CD4-positive, alpha-beta memory T cell (primary cell): ENCODE measurements at places on chromosomes 12 and 14.

DNA sequence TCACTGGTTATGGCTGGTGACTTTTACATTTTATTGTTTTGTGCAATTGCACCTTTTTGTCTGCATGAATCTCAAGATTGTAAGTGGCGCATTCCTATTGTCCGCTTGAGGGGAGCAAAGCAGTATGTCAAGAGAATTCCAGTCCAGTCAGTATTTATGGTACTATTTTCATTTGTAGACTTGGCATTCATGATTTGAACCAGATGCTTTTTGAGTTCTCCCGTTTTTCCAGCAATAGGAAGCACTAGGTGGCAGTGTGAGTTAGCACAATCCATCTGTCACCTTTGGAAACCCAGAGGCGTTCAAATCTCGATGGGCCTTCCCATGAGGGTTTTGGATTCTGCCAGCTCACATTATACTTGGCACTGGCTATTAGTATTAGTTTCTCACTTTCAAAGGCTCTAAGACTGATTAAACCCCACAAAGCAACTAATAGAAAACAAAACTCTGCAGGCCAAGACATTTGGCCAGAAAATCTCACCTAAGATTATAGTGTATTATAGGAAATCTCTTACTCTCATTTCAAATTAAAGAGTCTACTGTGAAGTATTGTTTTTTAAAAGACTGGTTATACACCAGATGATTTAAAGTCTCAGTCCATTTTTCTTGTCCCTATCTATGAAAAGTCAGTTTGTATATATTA, 2.2 kb downstream of the DACT1 start:
- no peak for DNase-seq

DNA sequence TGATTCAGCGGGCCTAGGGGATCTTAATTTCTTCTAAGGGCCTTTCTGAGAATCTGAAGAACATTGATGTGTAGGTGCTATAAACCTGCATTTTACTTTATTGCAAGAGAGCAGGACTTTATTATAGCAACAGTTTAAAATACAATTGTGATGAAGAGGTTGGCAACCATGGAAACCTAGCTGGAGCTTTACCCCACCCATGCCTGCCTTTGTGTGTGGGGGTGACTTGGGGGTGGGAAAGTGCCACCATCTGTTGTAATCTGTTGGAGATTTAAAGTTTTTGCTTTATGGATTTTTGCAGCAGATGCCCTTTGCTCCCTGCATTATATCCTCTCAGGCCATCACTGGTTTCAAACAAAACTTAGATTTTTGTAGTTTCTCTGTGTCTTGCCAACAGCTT, 64.6 kb downstream of the ATG14 start:
- DNase-seq: no peak

- DNase-seq: no peak
Measured at GRCh38 chr12:114783089-114783618, 99.2 kb upstream of the TBX3 start.

- no peak for DNase-seq
Measured at GRCh38 chr12:60494244-60494643, 898.4 kb downstream of the SLC16A7 start.

DNA sequence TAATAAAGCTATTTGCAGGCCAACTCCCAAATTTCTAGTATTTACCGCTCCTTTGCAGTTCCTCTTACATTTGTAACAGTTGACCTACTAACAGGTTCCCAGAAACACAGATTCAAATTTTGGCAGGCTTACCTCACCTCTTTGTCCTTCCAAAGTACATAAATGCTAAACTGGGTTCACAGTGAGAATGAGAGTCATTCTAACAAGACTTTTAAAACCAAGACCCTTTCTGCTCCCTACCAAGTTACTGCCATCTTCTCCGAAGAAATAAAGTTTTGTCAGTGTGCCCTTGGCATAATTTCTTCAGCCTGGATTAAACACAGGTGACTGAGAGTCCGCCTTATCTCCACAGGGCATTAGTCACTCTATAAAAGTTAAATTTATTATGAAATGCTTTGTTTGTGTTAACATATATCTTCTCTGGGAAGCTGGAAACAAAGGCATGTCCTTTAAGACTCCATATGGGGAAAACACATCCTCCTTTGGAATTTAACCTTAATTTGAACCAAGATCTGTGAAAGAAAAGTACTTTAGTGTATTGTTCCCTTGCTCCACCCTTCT, 28.2 kb downstream of the FOXA1 start:
- DNase-seq: no peak

GRCh38 chr12:33000016-33000415, 103.4 kb upstream of the PKP2 start:
- no peak for DNase-seq

- DNase-seq: no peak
Measured at GRCh38 chr12:71107936-71108335, 49.9 kb downstream of the TSPAN8 start.

DNA sequence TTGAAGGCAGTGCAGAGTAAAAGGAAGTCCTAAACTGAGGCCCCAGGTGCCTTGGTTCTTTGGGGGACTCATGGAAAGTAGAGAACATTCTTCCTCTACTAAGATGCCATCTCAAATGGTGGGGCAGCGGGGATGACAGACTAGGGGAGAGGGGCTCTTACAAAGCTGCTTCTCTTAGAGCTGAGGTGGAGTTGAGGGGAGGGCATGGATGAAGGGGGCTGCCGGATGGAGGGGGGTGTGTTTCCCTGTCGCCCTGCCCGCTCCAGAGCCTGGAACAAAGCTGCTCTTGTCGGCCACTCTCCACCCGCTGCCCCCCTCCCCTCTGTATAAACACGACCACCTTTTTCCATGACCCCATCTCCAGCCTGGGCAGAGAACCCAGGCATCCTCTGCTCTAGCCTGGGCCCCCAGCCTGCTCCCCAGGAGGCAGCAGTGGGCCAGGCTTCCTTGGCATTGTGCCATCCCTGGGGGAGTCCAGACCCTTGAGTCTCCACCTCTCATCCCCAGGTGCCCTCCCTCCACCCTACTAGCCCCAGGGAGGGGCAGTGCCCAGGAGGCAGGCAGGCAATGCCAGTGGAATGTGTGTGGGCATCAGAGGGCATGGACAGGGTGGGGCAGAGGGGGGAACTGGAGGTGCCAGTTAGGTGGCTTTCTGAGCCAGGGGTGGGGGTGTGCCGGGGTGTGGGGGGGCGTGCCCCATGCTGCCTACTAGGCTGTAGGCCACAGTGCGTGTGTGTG, 1.7 kb downstream of the RARG start:
- DNase-seq: no peak

GRCh38 chr12:80101126-80101525, 1.8 kb downstream of the OTOGL start:
- DNase-seq: no peak

DNA sequence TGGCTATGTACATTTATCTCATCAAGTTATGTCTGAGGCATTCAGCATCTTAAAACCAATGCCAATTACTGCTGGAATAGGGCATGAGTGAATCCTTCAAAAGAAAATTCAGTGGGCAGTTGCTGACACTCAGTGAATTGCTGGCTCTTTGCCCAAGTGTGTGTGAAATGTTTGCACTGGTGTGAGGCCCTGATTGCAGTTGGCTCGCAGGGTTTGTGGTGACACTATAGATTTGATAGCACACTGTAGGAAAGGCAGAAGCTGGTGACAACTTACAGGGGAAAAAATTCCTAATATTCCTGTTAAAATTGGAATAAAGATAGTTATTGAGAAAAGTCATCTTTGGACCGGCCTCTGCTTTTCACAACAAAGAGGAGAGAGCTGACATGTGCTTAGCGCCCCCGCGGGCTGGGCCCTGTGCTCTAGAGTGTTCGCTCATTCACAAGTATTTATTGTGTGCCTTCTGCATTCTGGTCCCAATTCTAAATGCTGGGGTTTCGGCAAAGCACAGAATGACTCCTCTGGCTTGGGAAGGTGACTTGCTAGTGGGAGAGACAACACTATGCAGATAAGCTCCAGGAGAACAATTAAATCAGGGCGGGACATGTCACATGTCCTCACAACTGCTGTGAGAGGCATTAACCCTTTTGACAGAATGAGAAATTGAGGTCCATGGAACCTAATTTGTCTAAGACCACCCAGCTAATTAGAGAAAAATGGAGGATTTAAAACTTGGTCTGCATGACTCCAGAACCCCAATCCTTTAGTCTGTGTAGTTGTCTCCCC, 418.7 kb downstream of the NPAS3 start:
- DNase-seq: no peak

DNA sequence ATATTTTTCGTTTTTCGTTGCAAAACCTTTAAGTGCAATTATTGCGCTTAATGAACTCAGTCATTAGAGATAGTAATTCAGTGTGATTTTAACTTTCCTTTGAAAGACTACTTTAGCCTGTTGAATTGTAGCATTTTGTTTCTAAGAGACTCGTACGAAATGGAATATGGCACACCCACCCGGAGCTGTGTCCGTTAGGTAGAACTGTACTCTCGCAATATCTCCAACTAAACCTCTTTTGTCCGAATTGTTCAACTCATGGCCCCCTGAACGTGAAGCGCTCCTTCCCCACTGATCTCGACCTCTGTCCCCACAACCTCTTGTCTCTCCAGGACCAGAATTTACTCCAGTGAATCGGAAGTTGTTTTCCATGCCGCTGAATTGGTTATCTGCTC, 800 bp downstream of the PCNX4 start:
- no peak for DNase-seq

DNA sequence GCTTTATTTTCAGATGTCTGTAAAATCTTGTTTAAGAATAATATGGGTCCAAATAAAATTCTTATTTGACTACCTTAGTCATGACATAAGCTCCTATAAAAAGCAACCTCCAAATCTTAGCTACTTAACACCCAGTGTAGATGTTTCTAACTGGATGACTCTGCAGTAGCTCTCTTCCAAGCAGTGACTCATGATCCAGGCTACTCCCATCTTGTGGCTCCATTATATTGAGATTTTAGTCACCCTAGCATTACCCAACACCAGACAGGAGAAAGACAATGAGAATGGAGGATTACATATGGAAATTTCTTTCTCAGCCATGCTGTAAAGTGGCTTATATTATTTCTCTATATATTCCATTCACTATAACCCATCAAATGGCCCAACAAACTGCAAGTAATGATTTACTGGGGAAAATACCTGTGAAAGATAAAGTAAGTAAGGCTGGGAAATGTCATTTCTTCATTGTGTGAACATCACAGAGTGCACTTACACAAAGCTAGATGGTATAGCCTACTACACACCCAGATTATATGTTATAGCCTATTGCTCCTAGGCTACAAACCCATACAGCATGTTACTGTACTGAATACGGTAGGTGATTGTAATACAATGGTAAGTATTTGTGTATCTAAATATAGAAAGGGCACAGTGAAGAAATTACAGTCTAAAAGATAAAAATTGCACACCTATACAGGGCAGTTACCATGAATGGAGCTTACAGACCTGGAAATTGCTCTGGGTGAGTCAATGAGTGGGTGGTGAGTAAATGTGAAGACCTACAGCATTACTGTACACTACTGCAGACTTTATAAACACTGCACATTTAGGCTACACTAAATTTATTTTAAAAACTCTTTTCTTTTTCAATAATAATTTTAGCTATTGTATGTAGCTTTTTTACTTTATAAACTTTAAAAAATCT, 163.2 kb downstream of the DYRK2 start:
- DNase-seq: no peak

- DNase-seq: no peak
Measured at GRCh38 chr12:70741256-70741655, 104.0 kb upstream of the PTPRB start.

GRCh38 chr12:55925870-55926737, 1.6 kb downstream of the PYM1 start:
- DNase-seq: no peak

DNA sequence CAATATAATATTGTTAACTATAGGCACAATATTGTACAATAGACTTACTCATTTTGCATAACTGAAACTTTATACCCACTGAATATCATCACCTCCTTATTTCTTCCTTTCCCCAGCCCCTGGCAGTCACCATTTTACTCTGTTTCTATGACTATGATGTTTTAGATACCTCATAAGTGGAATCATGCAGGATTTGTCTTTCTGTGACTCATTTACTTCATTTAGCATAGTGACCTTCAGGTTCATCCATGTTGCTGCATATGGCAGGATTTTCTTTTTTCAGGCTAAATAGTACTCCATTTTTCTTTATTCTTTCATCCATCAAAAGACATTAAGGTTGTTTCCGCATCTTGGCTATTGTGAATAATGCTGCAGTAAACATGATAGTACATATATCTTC, 18.9 kb downstream of the USP15 start:
- no peak for DNase-seq

GRCh38 chr12:12447236-12447635, 90.4 kb downstream of the BORCS5 start:
- no peak for DNase-seq

- no peak for DNase-seq
Measured at GRCh38 chr12:5648692-5649359, 216.9 kb downstream of the NTF3 start.

DNA sequence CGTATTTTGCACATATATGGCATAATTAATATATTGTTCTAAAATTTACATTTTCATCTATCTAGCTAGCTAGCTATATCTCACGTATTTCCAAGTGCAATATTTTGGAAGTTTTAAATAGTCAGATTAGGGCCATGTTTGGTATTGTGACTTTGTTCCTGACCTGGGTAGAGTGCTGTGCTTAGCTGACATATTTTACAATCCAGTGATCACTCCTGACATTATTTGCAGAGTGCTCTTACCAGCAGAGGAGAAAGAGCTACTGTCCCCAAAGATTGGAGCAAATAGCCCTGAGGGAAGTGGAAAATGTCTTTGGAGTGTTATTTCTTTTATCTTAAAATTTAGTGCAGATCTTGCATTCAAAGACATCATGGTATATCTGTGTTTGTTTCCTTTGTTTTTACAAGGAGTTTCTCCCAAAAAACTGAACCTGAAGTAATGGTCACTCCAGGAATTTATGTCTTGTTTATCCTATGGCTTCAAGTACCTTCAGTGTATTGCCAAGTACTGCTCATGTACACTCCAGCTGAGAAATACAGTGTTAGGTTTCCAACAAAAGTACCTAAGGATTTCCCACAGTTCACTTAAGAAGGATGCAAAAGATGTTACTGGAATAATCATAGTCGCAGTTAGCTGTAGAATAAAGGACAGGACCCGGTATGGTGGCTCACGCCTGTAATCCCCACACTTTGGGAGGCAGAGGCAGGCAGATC, 49.4 kb upstream of the PSMA6 start:
- no peak for DNase-seq

- no peak for DNase-seq
Measured at GRCh38 chr14:65661865-65662264, 249.3 kb downstream of the FUT8 start.
